ENCODE measurements at places on chromosomes 3 and 15.

- no peak for DNase-seq
Measured at GRCh38 chr3:150736903-150737832, 25.8 kb downstream of the SIAH2 start.

- DNase-seq: no peak
Measured at GRCh38 chr3:40070816-40071215, 238.7 kb upstream of the EIF1B start.

DNA sequence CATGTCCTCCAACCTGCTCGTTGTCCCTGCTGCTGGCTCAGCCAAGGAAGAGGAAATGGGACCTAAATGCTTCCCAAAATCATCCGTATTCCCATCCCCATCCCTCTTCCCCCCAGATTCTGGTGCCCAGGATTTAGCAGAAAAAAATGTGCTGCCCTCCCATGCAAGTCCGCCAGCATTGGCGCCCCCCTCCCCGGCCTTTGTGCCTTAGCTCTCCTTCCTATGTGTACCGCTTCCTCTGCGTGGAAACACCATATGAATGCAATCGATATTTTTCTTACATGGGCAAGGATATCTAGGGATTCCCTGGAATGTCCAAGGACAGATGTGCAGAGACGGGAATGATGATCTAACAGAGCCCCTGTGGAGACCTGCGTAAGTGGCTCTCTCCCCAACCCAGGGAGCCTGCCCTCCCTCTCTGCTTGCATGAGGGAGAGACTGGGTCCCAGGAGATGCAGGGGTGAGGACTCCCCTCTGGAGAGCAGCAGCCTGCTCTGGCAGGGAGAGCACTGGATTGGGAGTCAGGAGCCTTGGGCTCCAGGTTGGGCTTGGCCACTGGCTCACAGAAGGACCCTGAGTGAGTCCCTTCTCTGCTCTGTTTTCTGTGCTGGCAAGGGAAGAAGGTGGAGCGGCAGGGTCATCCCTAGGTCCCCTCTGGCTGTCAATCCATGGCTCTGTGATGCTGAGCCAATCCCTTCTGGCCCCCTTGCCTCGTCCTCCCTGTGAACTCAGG is 227.2 kb downstream of the XXYLT1 start:
- no peak for DNase-seq

DNA sequence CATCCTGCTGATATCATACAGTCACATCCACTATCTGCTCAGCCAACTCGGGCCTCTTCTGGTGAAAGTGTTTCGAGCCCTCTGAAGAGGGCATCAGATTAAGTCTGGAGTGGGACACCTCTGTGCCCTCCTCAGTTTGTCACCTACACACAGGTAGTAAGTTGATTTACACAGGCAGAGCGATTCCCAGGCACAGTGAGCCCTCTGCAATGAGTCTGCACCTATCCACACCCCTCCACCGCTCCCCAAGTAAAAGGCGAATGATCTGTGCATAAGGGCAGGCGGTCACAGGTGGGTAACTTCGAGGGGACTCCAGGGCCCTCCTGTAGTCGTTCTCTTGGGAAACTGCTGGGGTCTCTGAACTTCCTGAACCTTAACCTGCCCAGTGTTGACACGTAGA is 152.0 kb downstream of the ATP10A start:
- no peak for DNase-seq
